Stimulated activated CD8-positive, alpha-beta memory T cell treated with anti-CD3 and anti-CD28 coated beads, Interleukin-7, amount 100 ng/mL, for 1 hour (primary cell): ENCODE measurements at places on chromosomes 2 and 18.

DNA sequence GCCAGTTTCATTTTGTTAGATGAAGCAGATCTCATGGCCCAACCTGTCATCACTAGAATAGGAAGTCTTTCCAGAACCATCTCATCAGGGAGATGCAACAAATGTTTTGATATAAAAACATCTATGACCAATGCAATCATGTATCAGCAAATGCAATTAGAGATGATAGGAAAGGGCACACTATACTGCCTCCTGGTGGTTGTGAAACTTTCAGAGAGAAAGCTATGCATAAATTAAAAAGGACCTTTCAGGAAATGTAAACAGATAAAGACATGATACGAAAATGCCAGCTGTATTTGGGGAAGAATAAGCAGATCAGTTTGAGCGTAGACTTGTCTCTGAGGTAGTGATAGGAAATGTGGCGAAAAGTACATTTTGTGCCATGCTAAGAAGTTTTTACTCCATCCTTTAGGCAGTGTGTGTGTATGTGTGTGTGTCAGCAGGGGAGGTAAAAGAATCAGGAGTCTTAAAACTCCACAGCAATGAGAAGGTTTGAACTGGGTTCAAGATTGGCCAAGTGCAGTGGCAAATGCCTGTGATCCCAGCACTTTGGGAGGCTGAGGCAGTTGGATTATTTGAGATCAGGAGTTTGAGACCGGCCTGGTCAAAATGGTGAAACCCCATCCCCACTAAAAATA, 479.3 kb downstream of the CPS1 start:
- DNase-seq: no peak

- DNase-seq: no peak
Measured at GRCh38 chr2:149894760-149895159, 307.2 kb upstream of the MMADHC start.

GRCh38 chr2:204042401-204042800, 105.8 kb downstream of the ICOS start:
- DNase-seq: no peak

GRCh38 chr18:57754577-57755338, 48.4 kb downstream of the ATP8B1 start:
- DNase-seq: no peak

DNA sequence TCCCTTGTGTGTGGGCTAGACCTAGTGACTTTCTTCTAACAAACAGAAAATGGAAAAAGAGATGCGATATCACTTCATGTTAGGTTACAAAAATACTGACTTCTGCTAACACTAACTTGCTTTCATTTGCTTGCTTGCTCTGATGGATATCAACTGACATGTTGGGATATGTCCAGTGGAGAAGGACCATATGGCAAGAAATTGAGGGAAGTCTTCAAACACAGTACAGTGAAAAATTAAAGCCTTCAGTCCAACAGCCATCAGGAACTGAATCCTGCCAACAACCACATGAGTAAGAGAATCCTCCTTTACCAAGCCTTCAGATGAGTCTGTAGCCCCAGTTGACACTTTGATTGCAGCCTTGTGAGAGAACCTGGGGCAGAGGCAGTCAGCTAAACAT, 143.9 kb downstream of the MAIP1 start:
- DNase-seq: no peak
